ENCODE measurements at places on chromosomes 6 and 20.

GRCh38 chr20:47220161-47220582, 136.3 kb downstream of the ZMYND8 start:
- peak; percentile 48 for DNase-seq

- DNase-seq: no peak
These were observed 5.0 kb upstream of the BLOC1S5 start for GRCh38 chr6:8069151-8069550.

DNA sequence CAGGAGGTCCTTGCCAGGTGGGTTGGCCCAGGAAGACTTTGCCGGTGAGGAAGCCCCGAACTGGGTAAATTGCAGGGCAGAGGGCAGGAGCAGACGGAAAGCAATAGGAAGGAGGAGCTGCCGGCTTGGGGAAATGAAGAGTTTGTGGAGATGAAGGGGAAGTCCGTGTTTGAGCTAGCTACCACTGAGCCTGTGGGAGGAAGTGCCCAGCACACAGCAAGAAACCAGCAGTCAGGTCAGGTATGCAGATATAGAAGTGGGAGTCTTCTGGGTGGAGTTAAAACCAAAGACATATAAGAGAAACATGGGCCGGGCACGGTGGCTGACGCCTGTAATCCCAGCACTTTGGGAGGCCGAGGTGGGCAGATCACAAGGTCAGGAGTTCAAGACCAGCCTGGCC, 34.7 kb downstream of the CD24 start:
- DNase-seq: no peak

GRCh38 chr6:101645770-101646169, 252.3 kb downstream of the GRIK2 start:
- DNase-seq: no peak

GRCh38 chr20:3119044-3119443, 34.5 kb upstream of the AVP start:
- DNase-seq: no peak

- DNase-seq: no peak
These were observed 110.3 kb downstream of the SLC35F1 start for GRCh38 chr6:118017301-118017848.

DNA sequence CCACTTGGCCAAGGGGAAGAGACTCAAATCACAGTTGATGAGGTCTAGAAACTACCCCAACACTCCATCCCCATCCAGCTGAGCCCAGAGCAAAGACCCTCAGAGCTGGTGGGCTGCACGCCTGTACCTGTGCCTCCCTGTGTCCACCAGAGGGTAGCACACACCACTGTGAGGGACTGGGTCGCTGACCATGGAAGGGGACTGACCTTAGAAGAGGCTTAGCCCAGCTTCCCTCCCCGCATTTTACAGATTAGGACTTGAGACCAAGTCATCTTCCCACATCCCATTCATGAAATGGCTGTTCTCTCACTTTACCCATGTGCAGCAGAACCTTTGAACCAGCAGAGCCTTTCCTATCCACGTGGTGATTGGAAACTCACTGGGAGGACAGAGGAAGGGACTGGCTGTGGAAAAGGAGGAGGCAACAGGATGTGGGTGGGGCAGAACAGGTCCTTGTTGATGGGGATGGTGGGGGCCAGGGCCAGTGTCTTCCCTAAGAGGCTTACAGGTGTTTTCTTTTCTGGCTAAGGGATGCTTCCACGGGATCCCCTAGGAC, 44.3 kb downstream of the CPXM1 start:
- no peak for DNase-seq

GRCh38 chr6:14984519-14984853, 261.4 kb upstream of the JARID2 start:
- no peak for DNase-seq

DNA sequence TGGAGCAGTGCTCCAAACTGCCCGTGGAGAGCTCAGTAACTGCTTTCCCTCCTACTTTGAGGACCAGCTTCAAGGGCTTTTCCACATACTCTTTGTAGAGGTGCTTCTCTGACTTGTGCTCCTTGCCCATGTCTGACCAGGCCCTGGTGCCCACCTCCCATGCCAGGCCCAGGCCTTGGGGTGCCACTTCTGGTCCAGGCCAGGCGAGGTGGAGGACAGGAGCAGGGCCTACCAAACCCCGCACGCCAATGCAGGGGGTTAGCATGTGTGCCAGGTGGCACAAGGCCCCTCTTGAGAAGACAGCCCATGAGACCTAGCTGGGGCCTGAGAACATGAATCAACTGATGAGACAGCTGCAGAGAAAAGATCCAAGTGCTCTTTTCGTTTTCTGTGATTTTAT, 47.0 kb upstream of the PLN start:
- no peak for DNase-seq

DNA sequence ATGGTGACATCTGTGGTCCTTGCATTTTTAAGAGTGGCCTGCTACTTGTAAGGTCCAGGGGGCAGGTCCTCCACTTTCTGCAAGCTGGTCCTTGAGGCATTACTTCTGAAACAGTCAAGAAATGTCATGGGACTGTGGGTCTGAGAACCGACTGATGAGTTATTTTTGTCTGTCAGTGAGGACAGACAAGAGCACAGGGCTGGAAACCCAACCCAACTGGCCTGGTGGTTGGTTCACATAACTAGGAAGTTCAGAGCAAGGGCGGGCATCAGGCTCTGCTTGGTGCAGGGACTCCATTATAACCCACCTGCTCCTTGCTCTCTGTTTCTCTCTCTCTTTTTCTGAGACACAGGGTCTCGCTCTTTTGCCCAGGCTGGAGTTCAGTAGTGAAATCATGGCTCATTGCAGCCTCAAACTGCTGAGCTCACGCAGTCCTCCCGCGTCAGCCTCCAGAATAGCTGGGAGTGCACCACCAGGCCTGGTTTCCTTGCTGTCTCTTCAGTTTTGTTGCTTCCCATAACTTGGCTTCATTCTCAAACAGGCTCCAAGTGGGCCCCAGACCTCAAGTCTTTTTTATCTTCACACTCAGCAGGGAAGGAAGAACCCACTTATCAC, 9.2 kb downstream of the CST3 start:
- DNase-seq: no peak

DNA sequence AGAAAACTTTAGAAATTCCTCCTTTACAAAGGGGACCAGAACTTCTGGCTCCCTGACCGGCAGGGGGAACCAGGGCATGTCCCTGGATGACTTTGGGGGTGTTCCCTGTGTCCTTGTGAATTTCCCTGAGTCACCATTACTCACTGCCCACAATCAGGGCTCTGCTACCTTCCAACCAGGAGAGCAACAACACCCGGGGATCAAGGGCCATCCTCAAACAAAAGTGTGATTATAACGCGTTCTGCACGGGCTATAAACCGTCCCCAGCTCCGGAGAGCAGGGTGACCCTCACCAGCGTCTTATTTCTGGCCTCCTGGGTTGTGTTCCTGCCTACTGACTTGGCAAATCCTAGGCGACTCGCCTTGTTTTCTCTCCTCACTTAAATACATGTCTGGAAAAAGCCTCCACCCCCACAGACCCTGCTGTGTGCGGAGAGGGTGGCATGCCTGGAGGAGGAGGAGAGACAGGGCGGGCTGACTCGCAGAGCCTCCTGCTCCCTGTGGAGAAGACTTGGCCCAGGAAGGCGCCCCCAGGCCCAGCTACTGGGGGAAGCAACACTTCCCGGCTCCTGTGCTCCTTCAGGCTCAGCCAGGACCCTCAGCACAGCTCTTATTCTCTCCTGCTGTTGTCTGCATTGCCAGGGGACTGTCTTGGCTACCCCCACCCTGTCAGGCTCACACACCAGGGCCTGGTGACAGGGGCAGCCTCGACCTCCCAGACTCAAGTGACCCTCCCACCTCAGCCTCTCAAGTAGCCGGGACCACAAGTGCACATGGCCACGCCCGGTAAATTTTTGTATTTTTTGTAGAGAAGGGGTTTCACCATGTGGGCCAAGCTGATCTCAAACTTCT, 54.1 kb downstream of the FGD2 start:
- no peak for DNase-seq

DNA sequence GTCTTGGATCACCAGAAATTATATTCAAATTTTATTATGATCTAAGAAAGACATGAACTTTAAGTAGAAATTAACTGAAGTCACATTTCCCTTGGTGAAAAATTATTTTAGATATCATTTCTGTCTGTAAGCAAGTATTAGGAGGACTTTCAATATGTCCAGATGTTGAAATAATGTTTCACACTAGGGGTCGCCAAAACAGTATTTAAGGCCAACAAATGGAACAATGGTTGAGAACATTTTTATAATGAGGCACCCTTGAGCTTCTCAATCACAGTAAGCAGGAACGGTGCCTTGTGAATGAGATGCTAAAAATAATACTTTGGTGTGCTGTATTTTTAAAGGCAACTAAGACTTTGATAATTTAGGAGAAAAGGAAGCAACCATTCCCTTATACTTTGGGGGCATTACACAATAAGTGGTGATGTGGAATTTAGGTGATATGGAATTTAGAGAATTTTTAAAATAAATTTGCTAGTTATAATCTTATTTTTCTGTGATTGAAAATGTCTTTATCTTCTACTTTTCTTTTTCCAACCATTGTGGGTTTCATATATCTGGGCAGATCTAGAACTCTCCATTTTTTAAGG, 9.6 kb upstream of the SF3B5 start:
- no peak for DNase-seq

DNA sequence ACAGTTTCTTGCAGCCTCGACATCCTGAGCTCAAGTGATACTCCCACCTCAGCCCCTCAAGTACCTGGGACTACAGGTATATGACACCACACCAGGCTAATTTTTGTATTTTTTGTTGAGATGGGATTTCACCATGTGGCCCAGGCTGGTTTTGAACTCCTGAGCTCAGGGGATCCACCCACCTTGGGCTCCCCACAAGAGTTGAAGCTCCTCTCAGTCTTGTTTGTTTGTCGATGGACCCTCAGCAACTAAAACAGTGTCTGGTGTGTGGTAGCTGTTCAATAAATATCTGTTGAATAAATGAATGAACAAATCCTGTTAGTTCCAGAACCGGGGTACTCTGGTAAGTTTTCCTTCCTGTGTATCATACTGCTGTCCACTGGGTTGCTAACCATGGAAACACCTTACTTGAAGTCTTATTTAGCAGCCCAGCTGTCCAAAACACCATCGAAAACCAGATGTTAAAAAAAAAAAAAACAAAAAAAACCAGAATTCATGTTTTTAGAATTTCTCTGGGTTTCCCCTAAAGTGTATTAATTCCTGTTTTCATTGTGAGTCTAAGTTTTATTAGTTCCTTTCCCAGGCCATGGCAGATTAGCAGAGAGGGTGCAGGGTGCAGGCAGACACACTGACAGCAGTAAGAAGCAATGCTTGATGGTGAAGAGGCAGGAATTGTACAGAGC, 7.8 kb upstream of the EZR start:
- no peak for DNase-seq

- no peak for DNase-seq
These were observed 201.9 kb downstream of the PLCB4 start for GRCh38 chr20:9270831-9271230.

GRCh38 chr6:42335896-42336295, 115.8 kb downstream of the TRERF1 start:
- no peak for DNase-seq

- no peak for DNase-seq
These were observed 112.2 kb downstream of the DTNBP1 start for GRCh38 chr6:15550546-15551123.

DNA sequence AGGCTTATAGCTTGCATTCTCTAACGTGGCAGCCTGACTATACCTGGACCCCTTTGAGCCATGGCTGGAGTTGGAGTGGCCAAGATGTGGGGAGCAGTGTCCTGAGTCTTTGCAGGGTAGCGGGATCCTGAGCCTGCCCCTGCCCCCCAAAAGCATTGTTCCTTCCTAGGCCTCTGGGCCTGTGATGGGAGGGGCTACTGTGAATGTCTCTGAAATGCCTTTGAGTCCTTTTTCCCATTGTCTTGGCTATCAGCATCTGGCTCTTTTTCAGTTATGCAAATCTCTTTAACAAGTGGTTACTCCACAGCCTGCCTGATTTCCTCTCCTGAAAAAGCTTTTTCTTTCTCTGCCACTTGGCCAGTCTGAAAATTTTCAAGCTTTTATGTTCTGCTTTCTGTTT, 17.0 kb upstream of the PRL start:
- DNase-seq: no peak

- no peak for DNase-seq
These were observed 301.1 kb downstream of the FOXC1 start for GRCh38 chr6:1910621-1911407.

DNA sequence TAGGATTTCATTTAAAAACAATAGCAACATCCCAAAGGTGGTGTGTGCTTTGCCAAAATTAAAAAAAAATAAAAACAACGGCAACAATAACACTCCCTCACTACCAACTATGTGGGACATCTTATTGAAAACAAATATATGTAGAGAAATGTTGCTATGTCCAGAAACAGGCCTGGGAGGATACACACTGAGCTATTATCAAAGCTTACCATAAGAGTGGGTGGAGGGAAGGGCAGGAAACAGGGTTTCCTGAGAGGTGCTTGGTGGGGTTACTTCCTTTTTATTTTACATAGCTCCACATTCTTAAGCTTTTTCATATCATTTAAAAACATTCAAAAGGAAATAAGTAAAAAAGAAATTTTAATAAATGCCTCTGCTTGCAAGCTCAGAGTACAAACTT, 150.0 kb upstream of the RIPOR2 start:
- DNase-seq: no peak

- no peak for DNase-seq
These were observed 55.2 kb downstream of the HDDC2 start for GRCh38 chr6:125246566-125246965.

DNA sequence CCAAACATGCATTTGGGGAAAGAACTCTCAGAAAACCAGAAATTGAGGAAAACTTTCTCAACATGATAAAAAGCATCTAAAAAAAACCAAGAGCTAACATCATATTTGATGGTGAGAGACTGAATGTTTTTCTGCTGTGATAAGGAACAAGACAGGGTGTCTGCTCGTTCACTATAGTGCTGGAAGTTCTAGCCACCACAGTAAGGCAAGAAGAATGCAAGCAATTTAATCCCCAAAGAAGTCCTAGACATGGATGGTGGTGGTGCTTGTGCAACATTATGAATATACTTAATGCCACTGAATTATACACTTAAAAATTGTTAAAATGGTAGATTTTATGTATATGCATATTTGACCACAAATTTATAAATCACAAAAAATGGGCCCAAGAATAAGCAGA, 53.4 kb downstream of the LYRM2 start:
- no peak for DNase-seq

- no peak for DNase-seq
These were observed 353.1 kb downstream of the CD83 start for GRCh38 chr6:14470671-14471070.

DNA sequence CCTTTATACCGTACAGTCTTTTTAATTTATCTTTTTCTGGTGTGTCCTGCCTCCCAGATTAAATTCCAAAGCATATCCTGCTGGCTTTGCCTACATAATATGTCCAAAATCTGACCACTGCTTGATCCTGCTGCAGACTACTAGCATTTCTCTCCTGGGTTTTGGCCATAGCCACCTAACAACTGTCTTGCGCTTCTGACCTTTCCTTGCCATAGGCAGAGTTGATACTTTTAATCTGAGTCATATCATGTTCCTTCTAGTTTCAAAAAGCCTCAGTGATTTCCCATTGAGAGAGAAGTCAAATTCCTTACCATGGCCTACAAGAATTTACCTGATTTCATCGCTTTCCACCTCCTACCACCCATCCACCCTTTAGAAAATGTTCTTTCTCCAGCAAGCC, 104.8 kb downstream of the BCKDHB start:
- no peak for DNase-seq
